Activated T-helper 9 cell treated with anti-CD3 and anti-CD28 coated beads, Interleukin-2, amount 50 U/mL, for 16 hours (primary cell): ENCODE measurements at places on chromosomes 7 and 10.

DNA sequence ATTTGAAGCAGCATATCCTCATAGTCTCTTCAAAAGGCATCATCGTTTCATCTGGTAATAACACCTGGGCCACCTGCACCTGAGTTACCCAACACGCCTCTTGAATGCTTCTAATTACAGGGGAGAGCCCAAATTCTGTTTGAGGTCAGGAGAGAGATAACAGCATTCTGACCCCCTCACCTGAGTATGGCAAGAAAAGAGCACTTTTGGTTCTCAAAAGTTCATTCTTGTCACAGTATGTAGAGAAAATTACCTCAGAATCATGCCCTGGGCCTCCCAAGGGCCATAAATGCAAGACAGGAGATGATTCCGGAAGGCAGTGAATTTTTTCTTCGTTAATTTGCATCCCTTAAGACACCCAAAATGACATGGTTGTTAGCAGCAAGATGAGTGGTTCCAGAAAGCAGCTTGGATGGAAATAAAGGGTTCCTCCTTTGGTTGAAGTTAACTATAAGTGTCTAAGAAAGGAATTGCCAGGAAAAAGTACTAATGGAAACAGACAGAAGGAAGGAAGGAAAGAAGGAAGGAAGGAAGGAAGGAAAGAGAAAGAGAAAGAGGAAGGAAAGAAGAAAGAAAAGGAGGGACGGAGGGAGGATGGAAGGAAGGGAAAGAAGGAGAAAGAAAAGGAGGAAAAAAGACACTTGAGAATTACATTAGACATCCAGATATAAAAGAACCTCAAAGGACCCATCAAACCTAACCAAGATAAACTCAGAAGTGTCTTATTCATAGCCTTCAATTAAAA lies 228.4 kb upstream of the RHOBTB1 start:
- DNase-seq, result no peak

DNA sequence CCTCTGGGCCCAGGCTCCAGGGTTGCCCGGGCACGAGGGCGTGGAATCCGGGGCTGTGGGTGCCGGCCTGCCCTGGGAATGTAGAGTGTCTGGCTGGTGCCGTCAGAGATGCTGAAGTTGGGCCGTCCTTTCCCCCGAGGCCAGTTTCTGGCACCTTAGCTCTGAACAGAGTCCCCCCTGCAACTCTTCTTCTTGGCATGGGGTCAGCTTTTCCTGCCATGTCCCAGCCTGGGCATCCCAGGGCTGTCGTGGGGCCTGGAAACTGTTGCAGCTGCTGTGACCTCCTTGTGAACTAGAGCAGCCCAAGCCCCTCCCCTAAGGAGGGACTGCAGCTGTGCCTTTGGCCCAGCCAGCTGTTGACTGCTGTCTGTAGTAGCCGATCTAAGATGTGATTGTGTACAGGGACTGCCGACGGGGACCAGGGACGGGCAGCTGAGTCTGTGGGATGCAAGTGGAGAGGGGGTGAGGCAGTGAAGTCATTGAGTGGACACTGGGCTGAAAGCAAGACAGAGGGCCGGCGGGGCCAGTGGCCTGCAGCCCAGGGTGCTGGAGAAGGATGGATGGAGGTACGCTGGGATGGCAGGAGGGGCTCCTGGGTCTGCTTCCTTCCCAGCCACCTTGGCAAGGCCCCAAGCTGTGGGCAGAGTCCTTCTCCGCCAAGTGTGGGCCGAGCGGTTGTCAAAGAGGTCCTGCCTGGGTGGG lies 35.8 kb downstream of the GBX1 start:
- DNase-seq, result no peak

DNA sequence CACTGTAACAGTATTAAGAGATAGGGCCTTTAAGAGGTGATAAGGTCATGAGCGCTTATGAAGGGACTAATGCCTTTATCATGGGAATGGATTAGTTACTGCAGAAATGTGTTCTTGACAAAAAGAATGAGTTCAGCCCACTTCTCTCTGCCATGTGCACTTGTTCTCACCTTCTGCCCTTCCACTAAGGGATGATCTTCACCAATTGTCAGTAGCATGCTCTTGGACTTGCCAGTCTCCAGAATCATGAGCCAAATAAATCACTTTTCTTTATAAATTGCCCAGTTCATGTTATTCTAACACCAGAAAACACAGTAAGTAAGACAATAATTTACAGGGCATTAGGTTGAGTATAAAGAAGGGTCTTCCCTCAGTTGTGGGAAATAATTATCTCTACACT lies 189.1 kb downstream of the CRPPA start:
- no peak for DNase-seq

DNA sequence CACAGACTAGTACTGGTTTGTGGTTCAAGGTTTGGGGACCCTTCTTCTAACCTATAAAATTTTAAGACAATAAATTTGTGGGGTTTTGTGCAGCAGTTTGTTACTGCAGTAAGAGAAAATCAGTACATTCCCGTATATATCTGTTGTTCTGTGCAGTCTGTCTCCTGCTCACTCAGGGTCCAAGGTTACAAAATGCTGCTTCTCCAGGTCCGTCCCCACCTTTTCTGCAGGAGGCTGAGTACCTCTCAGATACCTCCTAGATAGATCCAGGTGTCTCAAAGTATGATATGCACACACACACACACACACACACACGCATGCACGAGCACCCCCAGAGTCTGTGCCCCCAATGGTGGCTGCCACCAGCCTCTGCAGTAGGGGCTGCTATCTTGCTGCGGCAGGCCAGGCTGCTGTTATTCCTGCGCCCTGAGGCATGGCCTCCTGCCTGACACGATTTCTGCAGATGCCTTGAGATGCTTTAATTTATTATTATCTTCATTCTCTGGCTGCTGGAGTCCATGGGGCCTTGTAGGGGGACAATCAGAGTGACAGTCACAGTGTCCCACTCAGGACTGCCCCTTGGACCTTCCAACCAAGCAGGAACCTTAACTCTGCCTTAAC lies 25.2 kb upstream of the ASL start:
- DNase-seq, result no peak

DNA sequence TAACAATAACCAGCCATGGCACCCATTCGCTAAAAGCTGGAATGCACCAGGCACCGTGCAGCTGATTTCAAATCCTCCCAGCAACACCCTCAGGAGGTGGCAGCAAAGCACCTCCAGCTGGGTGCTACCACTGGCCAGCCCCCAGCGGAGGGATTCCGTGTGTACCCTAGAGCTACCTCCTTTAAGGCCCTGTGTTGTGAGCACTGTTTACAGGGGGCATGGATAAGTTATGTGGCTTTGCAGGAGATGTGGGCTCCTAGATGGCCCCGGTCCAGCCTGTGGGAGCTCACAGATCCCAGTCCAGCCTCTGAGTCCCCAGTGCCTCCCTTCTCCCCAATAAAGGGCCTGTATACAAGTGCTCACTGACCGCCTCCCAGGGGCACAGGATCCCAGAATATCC lies 27.1 kb downstream of the TNRC18 start:
- peak; percentile 46 for DNase-seq

DNA sequence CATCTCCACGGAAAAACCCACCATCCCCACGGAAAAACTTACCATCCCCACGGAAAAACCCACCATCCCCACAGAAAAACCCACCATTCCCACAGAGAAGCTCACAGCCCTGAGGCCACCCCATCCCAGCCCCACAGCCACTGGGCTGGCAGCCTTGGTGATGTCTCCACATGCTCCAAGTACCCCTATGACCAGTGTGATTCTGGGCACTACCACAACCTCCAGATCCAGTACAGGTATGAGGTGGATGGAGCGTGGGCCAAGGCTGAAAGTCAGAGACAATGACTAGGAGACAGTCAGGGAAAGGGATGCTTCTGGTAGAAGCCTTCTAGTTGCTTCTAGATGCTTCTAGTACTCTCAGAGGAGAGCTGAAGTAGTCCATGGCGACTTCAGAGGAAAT lies 19.6 kb downstream of the ZAN start:
- no peak for DNase-seq

DNA sequence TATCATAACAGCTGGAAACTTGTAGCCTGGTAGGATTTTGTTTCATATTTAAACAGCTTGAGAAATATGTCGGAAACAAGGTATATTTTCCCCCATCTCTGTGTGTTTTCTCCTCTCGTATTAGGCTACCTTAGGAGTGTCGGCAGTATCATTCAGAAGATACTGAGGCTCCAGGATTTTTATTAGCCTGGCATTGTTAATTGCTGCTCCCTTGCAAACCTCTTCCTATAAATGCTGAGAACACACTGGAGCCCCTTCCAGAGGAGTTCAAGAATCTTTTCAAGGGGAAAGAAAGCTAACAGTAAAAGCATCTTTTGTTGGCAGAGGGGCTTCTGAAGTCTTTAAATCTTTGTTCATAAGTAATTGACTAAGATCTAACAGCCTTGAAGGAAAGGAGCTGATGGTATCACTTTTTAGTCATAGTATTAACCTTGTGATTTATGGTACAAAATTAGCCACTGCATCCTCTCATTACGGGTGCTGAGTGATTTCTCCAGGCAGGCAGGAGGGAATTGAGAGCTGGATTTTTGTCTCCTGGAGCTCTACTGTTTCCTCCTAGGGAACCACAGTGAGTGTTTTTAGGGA lies 998.7 kb downstream of the LRMDA start:
- DNase-seq, result no peak

DNA sequence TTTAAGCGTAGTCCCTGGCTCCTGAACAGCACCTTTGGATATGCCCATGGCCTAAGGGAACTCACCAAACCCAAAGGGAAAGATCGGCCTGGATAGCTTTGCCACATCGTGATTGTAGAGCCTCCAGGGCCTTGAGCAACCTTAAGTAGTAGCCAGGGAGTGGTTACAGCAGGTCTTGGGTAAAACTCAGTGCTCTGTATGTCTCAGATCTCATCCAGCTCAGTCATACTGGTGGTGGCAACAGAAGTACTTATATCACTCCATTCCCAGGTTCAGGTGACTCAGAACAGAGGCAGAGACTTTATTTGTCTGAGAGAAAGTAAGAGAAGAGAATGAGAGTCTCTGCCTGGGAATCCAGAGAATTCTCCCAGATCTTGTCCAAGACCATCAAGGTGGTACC lies 39.1 kb upstream of the AASS start:
- DNase-seq, result no peak

DNA sequence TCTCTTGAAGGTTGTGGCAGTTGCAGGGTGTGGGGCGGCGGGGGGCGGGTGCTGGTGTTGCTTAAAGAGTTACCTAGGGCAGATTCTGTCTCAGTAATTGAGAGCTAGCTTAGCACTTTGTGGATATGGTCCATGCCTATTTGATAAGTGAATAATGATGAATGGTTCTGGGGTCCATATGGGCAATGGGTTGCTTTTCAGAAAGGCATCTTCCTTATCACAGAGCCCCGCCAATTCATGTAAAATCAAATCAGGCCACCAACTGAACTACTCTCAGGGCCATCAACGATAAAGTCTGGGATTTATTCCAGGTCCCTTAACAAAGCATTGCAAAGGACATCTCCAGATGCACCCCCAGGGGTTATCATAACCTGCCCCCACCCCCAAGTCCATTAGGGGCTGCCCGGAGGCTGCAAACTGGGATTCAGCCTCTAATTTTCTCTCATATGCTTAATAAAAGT lies 1.8 kb upstream of the PRRT4 start:
- no peak for DNase-seq

- no peak for DNase-seq
These were observed 44.5 kb downstream of the STARD3NL start for GRCh38 chr7:38222481-38223096.

DNA sequence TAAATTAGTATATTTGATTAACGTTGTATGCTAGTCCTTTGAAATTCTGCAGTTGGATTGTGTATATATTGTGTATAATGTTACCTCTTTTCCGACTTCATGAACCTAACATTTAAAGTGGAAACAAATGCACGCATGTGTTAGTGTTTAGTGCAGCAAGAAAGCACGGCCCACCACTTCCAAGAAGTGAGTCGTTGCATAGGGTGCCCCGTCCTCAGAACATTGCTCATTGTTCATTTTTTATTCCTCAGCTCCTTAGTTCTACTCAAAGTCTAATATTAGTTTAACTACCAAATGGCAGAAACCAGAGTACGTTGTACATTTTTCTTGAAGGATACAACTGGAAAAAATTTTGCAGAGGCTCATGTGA lies 407.6 kb downstream of the AUTS2 start:
- DNase-seq, result no peak

GRCh38 chr7:75738604-75738974 lies at the start of gene HIP1:
TSS of gene HIP1 (minus strand) at chr7:75738941. CDS start at chr7:75738920, 21 bp downstream.
- DNase-seq, result no peak

DNA sequence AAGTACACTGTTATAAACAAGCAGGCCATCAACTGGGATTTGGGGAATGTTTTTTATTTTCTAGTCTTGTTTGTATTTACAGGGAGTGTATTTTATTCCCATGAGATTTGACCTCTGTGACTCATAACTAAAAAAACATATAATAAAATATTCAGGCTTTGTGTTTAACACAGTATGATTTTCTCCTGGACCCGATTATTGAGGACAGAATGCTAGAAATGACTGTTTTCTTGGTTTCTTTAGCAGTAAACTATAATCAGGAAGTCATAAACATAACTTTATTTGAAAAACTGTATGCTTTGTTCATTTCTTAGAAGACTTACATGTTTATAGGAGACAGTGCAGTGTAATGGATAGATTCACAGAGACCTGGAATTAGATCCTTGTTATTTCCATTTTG lies 2.1 kb downstream of the NHLRC2 start:
- DNase-seq, result no peak

DNA sequence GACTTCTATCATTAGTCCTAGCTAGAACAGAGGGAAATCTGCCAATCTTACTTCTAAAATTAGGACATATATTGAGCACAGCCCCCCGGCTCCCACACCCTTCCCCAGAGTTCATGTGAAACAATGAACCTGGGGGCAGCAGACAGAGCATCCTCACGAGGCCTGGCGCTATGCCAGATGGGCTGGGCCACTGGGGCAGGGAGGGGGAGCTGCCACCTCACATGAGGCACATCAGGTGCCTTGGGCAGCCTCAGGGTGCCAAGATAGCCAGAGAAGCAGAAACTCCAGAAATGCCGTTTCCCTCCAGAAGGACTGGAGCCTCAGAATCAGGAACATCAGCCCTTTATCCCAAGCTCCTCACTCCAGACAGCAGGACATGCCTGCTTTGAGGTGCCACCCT lies 92.8 kb upstream of the LANCL2 start:
- no peak for DNase-seq

DNA sequence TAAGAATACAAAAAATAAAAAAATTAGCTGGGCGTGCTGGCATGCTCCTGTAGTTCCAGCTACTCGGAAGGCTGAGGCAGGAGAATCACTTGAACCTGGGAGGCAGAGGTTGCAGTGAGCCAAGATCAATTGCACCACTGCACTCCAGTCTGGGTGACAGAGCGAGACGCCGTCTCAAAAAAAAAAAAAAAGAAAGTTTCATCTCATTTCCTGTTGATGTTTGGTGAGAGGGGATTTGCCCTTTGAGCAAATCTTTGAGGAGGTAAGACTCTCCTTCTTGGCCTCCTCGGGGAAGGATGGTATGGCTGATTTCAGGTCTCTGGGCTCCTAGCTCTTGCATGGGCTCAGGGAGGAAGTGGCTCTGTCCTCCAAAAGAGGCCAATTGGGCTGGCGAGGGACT lies 3.6 kb upstream of the GRID2IP start:
- DNase-seq, result no peak

DNA sequence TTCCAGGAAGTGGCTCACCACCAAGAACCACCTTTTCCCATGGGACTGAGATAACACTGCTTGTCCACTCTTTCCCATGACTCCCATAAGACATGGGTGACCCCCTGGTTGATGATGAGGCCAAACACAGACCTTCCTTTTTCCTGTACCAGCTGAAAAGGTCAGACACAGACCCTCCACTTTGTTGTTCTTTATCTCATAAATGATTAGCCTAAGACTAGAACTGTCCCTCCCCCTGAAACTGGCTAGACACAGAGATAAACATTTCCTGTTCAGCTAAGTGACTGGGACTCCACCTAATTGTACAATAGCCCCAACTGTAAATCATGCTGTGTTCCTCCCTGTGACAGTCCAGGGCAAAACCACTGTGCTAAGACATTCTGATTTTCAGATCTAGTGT lies 8.2 kb upstream of the NRG3 start:
- DNase-seq, result no peak
